ENCODE measurements at places on chromosomes 4 and X.

DNA sequence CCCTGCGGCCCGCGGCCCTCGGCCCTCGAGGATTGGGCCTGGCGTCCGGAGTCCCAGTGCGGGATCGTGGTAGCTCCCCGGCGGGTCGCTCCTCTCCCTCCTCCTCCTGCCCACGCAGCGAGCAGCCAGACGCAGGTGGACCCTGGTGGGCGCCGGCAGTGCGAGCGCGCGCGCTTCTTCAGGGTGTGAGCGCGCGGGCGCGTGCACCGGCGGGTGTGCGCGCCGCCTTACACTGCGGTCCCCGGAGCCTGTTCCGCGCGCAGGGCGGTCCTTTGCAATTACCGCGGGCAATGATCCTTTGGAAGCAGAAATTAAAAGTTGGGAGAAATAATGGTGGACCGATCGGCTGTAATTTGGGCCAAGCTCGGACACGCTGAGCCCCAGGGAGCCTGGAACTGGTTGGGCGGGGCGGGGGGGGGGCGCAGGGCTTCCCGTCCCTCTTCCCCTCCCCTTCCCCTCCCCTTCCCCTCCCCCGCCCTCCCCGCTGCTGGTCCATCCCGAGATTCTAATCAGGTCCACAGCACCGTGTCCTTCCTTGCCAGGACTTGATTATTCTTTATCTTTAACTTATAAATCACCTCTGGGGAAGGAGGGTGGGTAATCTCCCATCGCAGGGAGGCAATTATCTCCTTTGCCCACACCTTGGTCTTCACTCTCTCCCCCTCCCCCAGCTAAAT lies 1.6 kb upstream of the NKX1-1 start:
- no peak for DNase-seq

DNA sequence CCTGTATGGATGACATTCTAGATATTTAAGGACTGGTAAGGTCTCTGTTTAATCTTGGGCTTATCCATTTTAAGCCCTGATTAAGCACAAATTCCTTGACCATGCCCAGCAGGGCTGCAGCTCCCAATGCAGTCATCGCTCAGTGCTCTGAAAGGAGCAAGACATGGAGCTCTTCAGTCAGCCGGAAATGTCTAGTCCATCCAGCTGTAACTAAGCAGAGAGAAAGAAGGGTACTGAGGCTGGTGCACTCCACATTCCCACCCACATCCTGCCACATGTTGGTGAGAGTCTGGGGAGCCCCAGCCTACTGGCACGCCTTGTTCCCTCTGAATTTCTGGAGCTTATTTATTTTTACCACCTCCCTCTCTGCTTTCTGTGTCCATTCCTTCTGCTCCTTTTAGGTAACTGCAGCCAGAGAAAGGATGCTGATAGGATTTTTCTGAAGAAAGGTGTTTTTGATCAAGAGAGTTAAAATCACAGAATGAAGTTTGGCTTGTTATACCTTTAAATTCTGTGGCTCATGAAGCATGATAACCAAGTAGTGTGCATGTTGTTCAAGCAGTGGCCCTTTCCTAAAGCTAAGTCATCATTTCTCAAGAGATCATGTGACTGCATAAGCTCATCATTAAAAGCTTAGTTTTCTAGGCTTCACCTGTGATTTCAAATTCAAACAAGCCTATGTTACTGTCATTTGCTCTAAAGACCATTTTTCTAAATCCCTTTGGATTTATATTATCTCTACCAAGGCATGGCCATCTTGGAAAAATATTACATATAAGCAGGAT lies 74.0 kb downstream of the GALNT7 start:
- DNase-seq, result no peak

- no peak for DNase-seq
These were observed 66.5 kb downstream of the CHRNA9 start for GRCh38 chr4:40401631-40402030.

DNA sequence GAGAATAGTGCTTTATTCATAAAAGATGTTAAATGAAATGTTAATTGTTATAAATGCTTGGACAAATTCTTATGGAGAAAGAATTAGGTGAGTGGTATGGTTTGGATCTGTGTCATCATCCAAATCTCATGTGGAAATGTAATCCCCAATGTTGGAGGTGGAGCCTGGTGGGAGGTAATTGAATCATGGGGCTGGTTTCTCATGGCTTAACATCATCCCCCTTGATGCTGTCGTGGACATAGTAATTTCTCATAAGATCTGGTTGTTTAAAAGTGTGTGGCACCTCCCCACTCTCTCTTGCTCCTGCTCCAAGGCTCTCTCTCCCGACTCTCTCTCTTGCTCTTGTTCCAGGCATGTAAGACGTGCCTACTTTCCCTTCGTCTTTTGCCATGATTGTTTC lies 22.5 kb downstream of the GYPE start:
- DNase-seq, result no peak

DNA sequence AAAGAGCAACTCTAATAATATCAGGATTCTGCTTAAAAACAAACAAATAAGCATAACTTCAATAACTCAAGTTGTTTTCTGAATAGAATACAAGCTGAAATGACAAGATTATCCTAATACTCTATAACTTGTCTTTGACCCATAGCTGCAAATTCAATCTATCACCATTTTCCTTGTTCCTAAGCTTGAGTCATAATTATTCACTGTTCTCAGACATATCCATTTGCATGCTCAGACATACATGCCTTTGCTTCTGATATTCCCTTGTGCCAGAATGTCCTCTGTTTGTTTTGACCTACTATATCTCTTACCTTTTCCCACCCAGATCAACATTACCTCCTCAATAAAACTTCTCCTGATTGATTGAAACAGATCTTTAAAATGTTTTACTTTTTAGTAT lies 109.7 kb downstream of the SNCA start:
- no peak for DNase-seq

DNA sequence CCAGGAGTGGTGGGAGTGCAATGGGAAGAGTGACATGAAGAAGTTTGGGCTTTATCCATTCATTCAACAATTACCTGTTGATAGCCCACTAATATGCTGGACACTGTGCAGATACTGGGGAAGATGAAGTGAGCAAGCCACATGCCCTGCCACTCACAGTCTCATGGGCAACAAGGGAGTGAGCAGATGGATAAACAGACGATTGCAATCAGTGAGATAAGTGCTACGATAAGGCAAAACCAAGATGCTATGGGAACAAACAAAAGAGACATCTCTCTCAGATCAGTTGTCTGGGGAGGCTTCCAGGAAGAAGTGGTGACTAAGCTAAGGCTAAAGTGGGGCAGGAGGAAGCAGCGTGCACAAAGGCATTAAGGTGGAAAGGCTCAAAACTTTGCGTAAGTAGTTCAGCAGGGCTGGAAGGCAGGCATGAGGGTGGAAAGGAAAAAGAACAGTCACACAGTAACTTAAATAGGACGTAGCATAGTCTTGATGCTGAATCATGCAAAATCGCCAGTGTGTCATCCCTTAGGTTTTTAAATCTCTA lies 31.7 kb downstream of the GAB3 start:
- DNase-seq, result no peak

DNA sequence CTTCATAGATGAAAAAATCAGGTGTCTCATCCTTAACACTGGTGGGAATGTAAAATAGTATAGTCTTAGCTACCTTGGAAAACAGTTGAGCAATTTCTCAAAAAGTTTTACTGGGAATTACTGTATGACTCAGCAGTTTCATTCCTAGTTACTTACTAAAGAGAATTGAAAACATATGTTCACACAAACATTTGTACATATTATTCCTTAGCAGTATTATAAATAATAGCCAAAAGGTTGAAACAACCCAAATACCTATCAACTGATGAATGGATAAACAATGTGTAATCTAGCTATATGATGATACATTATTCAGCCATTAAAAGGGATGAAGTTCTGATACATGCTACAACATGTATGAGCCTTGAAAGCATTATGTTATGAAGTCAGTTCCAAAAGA lies 41.7 kb downstream of the RBM46 start:
- DNase-seq, result no peak

DNA sequence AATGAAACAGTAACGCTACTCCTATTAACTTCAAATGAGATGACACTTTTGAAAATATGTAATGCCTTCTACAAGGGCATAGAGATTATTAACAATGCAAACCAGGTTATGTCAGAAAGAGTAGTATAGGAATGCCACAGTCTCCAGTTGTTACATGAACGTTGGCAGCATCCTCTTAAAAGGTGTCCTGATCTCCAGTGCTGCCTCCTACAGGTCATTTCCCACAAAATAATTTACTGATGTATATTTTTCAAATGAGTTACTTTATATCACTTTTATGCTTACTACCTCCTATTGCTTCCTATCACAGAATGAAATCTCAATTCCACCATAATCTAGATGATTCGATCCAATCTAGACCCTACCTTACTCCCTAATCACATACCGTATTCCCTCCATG lies 195.2 kb upstream of the EPHA5 start:
- DNase-seq, result no peak

DNA sequence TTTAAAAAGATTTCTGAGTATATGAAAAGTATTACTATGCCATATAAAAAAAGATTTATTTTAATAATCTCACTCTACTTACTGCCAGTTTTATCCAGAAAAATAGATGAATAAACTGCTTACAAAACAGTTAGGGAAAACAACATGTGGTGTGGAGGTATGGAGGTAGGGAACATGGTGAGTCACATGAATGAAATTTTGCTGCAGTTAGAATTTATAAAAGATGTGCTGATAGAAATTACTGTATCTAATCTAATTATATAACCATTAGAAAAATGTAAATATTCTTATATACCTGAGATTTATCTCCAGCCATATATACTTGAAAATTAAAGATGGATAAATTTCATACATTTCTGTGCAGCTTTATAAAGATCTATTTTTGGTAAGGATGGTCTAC lies 184.0 kb upstream of the ANK2 start:
- DNase-seq, result no peak

DNA sequence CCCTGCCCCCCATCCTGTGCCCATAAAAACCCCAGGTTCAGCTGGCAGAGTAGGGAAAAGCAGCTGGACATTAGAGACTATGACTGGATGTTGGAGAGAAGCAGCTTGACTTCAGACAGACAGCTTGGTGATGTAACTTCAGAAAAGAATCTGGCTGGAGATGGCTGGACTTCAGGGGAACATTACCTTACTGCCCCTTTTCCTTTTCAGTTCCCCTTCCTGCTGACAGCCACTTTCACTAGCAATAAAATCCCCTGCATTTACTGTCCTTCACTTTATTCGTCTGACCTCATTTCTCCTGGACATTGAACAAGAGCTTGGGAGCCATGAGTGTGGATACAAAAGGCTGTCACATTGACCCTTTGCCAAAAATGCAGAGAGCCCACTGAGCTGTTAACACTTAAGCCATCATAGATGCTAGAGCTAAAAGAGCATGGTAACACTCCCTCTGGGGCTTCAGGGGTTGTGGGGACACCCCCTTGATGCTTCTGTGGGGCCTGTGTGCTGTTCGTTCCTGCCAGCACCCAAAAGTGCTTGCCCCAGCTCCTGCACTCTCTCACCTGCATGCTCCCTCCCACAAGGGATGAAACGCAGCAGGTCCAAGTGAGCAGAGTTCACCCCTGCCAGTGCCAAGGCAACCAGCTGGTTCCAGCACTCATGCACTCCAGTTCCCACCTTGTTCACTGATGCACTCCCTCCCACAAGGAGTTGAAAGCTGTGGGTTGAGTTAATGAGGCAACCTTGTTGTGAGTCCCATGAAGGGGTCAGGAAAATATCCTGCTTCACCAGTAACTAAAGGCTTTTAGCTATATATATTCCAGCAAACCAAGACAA lies 263.8 kb upstream of the NDST3 start:
- DNase-seq, result no peak

All from caudate nucleus (tissue), 63 donors.